ENCODE measurements at places on chromosomes 5 and 9.
A peak's percentile ranks its signal among the peaks of the same experiment; 100 is the strongest.

DNA sequence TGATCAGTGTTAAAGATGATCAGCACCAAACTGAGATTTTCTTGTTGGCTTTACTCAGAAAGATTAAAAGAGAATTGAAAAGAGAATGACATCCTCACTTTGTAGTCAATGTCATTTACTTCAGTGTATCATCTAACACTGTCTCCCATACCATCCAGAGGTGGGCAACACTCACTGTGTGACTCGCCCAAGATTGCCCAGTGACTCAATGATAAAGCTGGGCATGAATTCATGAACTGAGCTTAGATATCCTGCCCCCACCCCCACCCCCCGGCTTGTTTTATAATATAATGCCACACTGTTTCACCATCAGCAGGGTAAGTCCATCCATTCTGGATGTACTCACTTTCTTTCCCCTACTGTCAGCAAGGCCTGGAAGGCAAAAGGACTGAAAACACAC is 242.2 kb downstream of the FAM114A2 start:
- no peak for DNase-seq

DNA sequence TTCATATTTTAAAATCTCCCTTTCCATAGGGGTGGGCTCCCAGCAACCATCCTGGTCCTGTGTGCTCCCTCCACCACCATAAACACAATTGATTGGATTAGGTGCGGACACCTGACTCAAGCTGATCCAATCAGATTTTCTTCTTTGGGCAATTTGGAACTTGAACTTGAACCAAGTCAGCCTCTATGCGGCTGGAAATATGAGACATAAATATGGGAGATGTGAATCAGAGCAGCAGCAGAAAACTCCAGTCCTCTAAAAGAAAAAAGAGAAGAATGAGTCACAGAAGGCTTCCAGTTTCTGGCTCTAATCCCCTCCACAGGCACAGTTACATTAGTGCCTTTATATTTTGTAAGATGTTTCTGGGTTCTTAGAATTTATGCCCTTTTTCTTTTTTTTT is 306.6 kb downstream of the MLLT3 start:
- DNase-seq = no peak

- no peak for DNase-seq
Observed at GRCh38 chr9:127293328-127293727, 28.8 kb downstream of the GARNL3 start.

- no peak for DNase-seq
Observed at GRCh38 chr9:125990793-125991220, 243.6 kb downstream of the PBX3 start.

- no peak for DNase-seq
Observed at GRCh38 chr5:33343676-33344327, 97.0 kb upstream of the TARS1 start.

DNA sequence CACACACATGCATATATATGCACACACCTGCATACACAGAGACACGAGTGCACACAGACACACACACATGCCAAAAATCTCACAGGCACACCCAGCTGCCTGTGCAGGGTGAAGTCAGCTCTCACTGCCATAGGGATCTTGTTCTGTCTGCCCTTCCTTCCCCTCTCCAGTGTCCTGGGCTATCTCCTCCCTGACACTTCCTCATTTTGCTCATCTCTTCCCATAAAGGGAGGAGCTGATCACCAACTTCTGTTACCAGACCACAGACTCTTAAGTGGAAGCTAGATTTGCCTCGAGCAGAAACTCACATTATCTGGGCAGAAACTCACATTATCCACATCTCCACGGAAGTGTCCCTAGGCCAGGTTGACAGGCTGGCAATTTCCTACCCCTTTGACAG is 28.7 kb downstream of the LCP2 start:
- no peak for DNase-seq

DNA sequence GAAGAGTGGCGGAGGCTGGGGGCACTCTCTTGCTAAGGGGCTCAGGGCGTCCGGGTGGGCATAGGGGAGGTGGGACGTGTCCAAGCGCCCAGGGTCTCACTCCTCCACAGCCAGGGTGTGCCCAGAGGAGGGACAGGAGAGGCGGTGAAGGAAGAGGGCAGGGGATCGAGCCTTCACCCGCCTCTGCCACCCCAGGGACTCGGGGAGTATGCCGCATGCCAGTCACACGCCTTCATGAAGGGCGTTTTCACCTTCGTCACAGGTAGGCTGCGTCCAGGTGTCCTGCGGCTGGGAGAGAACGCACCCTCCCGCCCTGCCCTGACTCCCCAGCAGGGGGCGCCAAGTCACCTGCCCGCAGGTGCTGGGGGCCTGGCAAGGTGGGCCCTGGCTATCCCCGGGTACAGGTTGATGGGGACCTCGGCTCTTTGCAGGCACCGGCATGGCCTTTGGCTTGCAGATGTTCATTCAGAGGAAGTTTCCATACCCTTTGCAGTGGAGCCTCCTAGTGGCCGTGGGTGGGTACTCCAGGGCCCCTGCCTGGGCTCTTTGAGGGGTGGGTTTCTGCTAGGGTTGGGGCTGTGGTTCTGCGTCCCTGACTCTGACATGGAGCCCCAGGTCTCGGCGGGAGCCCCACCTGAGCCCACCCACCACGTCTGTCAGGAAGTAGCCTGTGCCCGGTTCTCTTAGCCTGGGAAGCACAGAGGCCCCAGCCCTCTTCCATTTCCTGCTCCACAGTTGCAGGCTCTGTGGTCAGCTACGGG is 552 bp downstream of the TMEM141 start:
- peak; percentile 55 for DNase-seq

- DNase-seq = no peak
Observed at GRCh38 chr9:38622951-38623350, 2.6 kb upstream of the ANKRD18A start.

DNA sequence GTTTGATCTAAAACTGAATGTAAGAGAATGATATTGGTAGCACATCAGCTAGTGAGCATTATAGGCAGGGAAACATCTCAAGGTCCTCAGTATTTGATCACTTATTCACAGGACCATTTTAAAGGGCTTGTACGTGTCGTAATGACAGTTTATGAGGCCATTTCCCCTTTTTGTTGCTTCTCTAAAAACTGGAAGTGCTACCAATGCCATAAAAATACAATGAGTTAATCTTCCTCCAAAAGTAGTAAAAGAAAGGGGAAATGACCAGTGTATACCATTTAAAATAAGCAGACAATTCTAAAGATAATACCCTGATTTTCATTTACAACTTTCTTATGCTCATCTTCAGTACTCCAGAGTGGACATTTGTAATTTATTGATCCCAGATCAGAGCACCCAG is 285.8 kb upstream of the PCSK5 start:
- DNase-seq = no peak

DNA sequence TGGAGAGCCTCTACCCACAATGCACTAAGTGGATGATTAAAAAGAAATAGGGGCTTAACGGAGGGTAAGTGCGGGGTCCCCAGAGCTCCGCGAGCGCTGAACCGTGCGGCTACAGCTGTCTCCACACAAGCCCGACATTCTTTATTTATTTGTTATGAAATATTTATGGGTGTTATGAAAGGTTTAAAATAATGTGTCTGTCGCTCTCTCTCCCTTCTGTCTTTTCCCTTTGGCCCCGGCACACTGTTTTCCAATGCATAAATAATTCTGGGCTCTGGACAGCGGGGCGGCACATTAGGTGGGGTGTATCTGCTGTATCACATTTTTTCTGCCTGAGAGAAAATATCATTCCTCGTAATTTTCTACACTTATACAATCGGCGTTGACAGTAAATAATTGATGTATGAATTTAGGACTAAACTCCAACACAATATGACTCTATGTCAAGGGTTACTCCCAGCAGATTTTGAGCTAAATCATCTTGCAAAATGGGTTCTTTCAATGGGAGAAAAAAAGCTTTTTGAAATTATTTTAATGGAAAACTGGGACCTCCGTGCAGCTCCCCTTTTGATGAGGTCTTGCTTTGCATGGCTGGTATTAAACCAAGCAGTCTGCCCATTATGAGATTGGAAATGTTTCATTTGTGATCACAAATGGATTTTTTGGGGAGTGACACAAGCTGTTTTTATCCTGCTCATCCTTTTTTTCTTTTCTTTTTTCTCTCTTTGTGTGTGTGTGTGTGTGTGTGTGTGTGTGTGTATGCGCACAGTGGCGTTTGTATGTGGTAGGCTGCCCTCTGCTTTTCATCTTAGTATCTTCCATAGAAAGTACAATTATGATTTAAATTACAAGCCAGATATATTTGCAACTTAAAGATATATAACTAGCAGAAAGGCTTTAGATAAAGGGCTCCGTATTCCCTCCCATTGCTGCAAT is 370.6 kb upstream of the IRX4 start:
- no peak for DNase-seq

GRCh38 chr9:135772702-135773493 is 70.9 kb downstream of the KCNT1 start:
- no peak for DNase-seq

GRCh38 chr5:150085191-150085912 is 1.0 kb downstream of the CSF1R start:
- DNase-seq = peak; percentile 1

DNA sequence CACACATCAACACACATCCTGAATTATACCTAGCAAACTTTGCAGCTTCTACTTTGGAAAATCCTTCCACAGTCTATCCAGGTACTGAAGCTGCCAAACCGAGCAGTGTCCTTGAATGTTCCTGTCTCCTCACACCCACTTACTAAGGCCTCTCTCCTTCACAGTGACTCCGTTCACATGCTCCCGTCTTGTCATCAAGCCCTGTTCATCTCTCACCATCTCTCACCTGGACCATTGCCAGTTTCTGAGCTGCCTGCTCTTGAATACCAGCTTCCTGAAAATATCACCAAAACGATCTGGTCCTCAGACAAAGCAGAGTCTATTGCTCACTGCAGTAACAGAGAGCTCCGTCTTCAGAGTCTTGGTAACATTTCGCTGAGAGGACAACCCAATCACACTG is 57.4 kb downstream of the GCNT1 start:
- DNase-seq = no peak

DNA sequence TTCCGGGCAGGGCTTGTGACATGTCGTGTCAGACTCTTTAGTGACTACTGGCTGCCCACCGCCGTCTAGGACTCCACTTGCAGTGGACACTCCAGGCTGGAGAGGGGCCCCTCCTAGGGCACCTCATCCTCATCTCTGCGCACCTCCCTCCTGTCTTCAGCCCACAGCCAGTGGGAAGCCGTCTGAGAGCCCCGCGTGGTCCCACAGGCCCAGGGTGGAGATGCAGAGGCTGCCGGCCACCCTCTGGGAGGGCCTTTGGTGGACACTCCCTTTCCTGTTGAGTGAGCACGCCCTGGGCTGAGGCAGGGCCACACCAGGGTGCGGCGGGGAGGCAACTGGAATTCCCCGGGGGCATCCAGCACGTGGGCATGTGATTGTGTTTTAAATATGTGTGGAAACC is 80.5 kb downstream of the IRX2 start:
- no peak for DNase-seq

- no peak for DNase-seq
Observed at GRCh38 chr5:74340476-74340875, 300.1 kb downstream of the ENC1 start.

- peak; percentile 53 for DNase-seq
Observed at GRCh38 chr9:124008303-124008693, 3.3 kb upstream of the LHX2 start.

GRCh38 chr5:56286015-56286884 is 53.1 kb upstream of the ANKRD55 start:
- DNase-seq = no peak

DNA sequence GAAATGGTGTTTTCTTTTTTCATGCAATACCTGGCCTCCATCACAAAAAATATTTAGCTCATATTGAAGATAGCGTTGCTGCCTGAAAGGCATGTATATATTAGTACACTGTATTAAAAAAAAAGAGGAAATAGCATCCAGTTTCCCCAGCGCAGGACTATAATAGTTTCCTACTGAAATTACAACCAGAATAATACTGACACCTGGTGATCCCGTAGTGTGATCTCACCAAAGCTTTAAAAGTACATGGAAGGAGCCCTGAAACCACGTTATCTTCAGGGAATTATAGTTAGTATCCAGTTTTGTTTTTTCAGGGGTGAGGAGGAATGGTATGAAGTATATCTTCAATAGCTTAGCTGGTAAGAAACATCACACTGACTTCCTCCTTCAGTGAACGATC is 264.9 kb downstream of the CD180 start:
- DNase-seq = no peak

GRCh38 chr5:175471196-175471595 is 7.2 kb upstream of the SFXN1 start:
- DNase-seq = no peak

GRCh38 chr5:142841511-142842265 is 71.5 kb downstream of the ARHGAP26 start:
- DNase-seq = no peak

DNA sequence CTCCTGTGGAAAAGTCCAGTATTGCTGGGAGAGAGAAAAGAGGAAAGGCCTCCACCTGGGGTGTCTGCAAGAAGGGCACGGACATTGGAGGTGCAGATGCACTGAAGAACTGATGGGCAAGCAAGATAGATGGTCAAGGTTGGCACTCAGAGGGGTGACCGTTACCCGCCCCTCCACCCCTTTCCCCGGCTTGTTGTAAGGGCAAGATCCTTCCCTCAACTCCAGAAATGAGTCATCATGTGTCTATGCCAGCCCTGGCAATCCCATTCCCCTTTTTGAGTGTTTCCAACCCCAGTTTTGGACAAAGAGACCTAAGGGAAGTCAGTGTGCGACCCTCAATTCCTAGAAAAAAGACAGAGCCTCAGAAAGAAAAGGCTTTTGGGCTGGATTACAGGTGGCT is 34.9 kb upstream of the ATP6V1G1 start:
- DNase-seq = no peak

GRCh38 chr9:77901771-77902170 is 129.8 kb downstream of the GNAQ start:
- no peak for DNase-seq

DNA sequence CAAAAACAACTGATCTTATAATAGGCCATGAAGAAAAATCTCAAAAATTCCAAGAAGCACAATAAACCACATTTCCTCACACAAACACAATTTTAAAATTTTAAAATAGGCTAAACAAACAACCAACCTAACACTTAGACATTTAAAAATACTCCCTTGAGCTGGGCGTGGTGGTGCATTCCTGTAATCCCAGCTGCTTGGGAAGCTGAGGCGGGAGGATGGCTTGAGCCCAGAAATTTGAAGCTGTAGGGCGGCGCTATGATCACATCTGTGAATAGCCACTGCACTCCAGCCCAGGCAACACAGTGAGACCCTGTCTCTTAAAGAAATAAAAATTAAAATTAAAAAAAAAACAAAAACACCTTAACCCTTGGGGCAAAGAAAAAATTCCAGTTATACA is 36.9 kb upstream of the TESK1 start:
- no peak for DNase-seq

Measured in GM13977 (cell line).